ENCODE measurements at places on chromosomes 2 and 18.

- no peak for DNase-seq
These were observed 57.2 kb upstream of the PXDN start for GRCh38 chr2:1801541-1801940.

- DNase-seq: no peak
These were observed 29.2 kb downstream of the MCFD2 start for GRCh38 chr2:46886268-46887027.

- no peak for DNase-seq
These were observed 554.6 kb upstream of the TNP1 start for GRCh38 chr2:217414429-217414828.

- no peak for DNase-seq
These were observed 104.1 kb upstream of the ITGA6 start for GRCh38 chr2:172323256-172323655.

- no peak for DNase-seq
These were observed 333.4 kb downstream of the GBX2 start for GRCh38 chr2:235834781-235835180.

- DNase-seq: no peak
These were observed 120.0 kb upstream of the RBMS1 start for GRCh38 chr2:160613466-160614153.

- no peak for DNase-seq
These were observed 32.6 kb upstream of the KCMF1 start for GRCh38 chr2:84938194-84938879.

GRCh38 chr18:9109523-9109922 lies 7.0 kb downstream of the NDUFV2 start:
- DNase-seq: no peak

- DNase-seq: no peak
These were observed 406.8 kb downstream of the CCDC85A start for GRCh38 chr2:56590611-56591010.

DNA sequence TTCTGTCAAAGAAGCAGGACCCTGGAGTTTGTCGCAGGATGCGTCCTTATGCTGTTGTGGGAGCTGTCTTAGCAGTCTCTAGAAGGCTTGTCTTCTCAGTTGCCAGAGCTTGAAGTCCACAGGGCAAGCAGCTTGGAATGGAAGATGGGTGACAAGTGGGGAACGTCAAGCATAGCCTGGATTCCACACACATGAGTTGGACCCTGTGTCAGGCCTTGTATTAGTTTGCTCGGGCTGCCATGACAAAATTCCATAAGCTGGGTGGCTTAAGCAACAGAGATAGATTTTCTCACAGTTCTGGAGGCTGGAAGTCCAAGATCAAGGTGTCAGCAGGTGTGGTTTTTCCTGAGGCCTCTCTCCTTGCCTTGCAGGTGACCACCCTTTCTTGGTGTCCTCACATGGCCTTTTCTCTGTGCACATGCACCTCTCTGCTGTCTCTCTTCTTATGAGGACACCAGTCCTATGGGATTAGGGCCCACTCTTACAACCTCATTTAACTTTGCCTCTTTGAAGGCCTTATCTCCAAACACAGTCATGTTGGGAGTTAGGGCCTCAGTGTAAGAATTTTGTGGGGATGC lies 51.3 kb downstream of the THNSL2 start:
- no peak for DNase-seq

DNA sequence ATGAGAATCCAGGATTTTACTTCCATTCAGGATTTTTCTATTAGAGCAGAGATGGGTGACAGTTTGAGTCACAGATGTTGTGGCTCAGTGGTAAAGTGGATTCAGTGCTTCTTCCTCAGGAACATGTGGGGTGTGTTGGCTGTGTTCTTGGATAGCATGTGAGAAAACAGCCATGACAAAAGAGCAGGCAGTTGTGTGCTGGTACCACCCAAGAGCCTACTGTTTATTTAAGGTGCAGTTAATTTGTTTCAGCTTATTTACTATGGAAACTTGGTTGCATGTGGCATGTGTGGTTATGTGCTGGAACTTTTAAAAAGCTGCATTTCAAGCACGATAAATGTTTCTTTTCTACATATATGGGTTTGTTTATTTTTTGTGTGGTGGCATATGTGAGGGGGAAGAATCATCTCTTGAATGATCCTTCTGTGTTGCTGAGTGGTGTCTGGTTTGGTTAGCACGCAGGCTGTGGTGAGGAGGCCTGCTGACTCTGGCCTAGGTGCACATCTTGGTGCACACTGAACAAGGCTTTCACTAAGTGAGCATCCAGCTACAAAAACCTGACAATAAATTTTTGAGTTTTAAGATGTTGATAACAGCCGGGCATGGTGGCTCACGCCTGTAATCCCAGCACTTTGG lies 67.3 kb downstream of the SPTBN1 start:
- no peak for DNase-seq

DNA sequence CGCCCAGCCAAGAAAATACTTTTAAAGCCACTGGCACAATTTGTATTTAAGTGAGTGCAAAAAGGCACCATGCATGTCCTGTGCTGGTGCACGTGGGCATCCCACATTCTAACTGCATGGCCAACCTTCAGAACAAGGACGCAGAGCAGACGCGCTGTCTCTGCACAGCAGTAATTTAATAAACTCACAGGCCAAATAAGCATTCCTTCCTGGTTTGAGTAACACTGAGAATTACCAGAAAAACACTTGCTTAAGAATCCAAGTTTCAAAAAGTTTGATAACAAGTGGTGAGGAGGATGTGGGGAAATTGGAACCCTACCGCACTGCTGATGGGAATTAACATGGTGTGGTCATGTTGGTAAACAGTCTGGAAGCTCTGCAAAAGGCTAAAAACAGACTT lies 38.7 kb downstream of the RPL31 start:
- DNase-seq: no peak

DNA sequence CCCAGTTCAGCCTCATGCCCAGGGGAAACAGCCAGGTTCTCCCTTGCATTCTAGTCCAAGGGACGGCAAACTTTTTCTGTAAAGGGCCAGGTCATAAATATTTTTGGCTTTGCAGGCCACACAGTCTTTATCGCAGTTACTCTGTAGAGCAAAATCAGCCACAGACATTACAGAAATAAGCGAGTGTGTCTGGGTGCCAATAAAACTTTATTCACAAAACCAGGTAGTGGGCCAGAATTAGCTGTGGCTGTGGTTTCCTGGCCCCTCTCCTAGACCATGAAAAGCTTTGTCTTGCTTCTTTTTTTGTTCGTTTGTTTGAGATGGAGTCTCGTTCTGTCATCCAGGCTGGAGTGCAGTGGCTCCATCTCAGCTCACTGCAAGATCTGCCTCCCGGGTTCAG lies 80.1 kb downstream of the EIPR1 start:
- no peak for DNase-seq

GRCh38 chr18:36600548-36600947 lies 228.3 kb downstream of the TPGS2 start:
- DNase-seq: no peak

GRCh38 chr18:58235001-58235436 lies 191.0 kb downstream of the NEDD4L start:
- DNase-seq: no peak

DNA sequence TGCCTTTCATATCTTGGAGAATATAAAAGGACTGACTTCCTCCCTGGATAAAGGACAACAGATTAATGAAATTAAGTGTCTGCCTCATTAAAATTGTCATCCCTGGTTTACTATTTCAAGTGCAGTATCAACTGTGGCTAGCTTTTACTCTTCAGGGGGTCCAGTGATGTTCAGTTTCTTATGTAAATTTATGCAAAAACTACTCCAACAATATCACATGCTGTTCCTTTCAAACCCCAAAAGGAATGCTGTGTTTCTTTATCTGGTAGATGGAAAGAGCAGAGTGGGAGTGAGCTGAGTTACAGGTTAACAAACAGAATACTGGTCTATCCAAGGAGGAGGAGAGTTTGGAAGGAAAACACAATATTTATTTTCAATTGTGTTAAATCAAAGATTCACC lies 283.7 kb upstream of the VWC2L start:
- no peak for DNase-seq

DNA sequence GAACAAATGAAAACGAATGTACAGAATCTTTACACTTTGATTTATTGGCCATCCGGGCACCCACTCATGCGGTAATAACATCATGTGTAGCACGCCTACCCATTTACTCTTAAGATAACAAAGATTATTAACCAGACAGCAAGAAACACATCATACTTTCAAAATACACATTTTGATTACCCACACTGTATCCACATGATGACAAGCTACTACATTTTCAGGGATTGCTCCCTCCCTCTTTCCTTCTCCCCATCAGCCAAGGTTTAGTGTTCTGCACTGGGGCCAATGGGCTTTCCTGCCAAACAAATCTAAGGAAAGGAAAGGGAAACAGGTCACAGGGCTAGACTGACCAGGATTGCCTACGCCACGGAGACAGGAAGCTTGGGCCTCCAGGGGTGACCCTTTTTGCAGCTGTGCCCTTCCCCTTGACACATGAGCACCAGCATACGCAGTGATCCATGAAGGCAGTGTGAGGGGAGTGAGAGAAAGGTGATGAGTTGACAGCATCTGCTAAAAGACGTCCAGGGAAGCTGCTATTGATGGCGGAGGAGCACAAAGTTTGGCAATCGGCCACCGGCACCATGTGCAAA lies 76.5 kb downstream of the ZNF521 start:
- no peak for DNase-seq

- no peak for DNase-seq
These were observed 324.0 kb downstream of the TXNL1 start for GRCh38 chr18:56314396-56314795.

DNA sequence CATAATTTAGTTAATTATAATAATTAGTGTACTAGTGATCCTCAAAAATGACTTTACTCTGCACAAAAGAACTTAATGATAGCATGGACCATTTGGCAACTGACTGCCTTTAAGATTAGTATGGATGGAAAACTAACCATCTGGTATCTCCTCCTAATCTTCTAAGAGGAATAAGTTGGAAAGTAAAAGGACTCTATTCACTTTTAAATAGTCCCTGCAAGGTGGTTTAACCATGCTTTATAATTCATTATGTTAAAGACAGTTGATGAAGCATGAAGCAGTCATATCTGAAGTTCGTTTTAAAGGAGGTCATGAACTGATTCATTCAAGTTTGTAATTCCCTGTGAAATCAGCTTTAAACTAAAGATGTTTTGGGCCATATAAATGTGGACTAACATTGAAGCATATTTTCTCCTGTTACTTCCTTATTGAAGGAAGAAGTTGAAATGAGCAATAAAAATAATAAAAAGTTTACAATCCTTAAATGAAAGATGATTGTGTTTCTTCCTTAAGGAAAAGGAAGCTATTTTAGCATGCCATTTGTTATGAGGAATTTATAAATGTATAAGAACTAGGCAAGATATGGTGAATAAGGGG lies 446.0 kb downstream of the XIRP2 start:
- no peak for DNase-seq

- no peak for DNase-seq
These were observed 74.8 kb upstream of the BCL2L11 start for GRCh38 chr2:111045771-111046444.

DNA sequence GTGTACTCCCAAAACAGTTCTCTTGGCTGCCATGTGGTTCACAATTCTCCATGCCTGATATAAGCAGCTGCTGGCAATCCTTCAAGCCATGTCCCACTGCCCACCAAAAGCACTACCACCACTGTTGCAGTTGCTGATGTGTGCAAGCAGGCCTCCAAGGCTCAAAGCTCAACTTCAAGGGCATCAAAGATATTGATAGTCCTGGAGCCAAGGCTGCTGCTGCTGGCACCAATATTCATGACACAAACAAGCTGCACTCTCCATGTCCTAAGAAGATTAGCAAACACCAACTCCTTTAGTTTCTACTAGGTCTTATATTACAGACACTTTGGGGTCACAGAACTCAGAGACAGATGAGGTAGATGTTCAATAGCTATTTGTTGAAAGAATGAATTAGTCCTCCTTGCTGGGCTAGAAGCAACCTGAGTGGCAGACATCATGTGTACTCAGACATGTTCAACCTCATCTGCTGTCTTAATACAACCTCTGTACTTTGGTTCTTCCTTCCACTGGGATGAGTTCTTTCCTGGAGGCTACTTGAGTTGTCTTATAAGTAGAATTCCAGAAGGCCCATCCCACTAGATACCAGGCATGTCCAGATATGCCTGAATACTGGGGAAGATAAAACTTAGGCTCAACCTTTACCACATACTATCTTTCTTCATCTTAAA lies 104.5 kb upstream of the UGP2 start:
- no peak for DNase-seq

GRCh38 chr2:107730898-107731297 lies 95.8 kb upstream of the RGPD4 start:
- no peak for DNase-seq

DNA sequence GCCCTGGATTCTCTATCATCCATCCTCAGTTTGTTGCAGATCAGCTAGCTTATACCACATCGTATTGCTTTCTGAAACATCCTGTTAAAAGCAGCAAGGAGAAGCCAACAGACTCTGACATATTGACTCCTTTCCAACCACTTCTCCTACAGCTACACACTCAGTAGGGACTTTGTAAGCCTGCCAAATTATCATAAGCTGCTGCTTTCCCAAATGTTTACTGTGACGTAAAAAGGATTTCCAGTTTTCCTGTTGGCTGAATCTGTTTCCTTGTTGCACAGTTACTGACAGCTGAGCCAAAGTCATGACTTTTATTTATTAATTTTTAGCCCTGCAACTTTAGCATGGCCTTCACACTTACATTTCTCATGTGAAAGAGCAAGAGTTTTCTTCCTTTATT lies 294.3 kb downstream of the KCNJ3 start:
- DNase-seq: no peak

- DNase-seq: no peak
These were observed 36.7 kb downstream of the SLC9A4 start for GRCh38 chr2:102509749-102510148.

GRCh38 chr2:207930747-207931146 lies 94.6 kb downstream of the PLEKHM3 start:
- DNase-seq: no peak

- DNase-seq: no peak
These were observed 759.4 kb downstream of the CBLN2 start for GRCh38 chr18:71784777-71785176.

- no peak for DNase-seq
These were observed 39.7 kb downstream of the ANXA4 start for GRCh38 chr2:69781321-69782248.

- no peak for DNase-seq
These were observed 115.8 kb upstream of the SERTAD2 start for GRCh38 chr2:64769392-64770044.

DNA sequence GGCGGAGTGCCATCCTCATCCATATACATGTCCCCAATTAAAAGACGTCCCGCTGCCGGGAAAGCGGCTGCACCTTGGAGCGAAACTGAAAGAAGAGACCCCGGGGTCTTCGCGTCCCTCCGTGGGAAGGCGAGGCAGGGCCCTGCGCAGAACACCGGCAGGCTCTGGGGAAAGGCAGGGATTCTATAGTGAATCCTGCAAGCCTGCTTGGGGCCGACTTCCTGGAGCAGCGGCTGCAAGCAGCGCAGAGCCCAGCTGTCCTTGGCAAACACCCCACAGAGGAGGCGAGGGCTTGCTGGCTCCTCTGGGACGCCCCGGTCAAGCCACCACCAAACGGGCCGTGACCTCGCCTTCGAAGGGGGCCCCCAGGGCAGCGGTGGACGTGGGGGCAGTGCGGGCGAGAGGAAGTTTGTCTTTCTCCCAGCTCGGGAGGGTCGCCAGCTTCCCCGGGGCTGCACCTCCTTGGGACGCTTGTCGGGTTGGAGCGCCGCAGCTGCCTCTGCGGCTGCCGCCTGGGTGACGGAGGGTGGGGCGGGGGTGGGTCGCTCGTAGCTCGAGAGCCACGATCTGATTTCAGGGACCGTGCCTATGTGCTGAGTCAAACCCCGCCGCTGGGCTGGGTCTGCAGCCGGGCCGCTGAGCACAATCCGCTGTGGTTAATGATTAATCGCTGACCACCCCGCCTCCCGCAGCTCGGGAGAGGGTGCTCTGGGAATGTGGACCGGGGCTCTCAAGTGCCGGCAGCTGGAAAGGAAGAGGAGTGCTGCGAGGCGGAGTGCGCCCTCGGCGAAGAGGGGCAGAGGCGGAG lies 486 bp upstream of the GPR39 start:
- DNase-seq: peak; percentile 9
